ENCODE measurements at places on chromosomes 6 and 20.
A peak's percentile ranks its signal among the peaks of the same experiment; 100 is the strongest.

DNA sequence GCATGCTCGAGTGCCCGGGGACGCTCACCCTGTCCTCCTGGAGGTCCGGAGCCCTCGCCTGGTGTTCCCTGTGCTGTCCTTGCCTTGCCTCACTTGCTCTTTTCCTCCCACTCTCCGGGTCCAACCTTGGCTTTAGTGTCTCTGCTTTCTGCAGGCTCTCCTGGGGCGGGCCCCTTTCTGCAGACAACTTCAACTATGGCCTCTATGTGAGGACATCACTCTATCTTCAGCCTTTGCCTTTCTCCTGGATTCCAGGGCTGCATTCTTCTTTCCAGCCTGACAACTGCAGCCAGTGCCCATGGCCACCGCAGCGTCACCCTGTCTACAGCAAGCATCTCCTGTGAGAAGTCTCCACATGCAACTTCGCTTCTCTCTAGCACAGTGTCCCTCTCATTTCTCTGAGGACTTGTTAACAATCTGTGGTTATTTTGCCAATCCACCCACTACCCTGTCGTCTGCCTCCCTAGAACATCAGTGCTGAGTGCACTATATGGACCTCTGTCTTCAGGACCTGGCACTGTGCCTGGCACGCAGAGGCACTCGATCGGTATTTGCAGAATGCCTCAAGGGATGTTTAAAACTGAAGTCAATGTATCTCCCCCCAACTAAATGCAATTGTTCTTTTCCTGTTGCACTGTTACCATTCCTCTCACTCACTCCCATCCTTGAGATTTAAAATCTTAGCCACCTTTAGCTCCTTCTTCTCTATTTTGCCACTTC, 35.9 kb downstream of the FOXC1 start:
- DNase-seq: no peak

DNA sequence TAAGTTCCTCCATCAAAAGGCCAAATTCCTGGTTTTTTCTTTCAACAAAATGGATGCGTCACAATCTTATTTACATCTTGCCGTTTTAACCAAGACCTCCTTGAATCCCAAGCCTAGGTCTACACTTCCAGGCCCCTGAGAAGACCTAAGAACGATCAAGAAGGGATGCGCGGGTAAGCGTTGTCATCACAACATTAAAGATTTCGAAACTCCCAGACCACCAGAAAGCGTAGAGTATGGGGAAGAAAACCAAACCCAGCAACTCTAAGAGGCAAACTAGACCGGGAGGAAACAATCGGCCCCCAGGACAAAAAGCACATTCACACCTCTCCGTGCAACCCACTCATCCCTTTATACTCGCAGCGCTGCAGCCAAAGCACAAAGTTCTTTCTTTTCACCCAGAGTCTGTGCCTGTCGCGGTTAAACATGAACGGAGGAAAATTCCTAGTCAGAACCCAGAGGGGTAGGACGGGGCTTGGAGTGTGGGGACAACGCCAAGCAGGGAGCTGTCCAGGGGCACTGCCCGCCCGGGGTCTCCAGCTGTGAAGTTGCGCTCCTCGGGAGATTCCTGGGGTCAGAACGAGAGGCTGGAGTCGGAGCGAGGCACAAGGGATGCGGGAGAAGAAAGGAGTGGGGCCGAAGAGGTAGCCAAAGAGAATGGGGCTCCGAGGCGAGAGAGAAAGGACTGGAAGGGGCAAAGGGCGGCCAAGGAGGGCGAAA, 725 bp downstream of the OSER1 start:
- DNase-seq: peak; percentile 23

- DNase-seq: no peak
Observed at GRCh38 chr20:10352934-10353824, 80.8 kb downstream of the MKKS start.

DNA sequence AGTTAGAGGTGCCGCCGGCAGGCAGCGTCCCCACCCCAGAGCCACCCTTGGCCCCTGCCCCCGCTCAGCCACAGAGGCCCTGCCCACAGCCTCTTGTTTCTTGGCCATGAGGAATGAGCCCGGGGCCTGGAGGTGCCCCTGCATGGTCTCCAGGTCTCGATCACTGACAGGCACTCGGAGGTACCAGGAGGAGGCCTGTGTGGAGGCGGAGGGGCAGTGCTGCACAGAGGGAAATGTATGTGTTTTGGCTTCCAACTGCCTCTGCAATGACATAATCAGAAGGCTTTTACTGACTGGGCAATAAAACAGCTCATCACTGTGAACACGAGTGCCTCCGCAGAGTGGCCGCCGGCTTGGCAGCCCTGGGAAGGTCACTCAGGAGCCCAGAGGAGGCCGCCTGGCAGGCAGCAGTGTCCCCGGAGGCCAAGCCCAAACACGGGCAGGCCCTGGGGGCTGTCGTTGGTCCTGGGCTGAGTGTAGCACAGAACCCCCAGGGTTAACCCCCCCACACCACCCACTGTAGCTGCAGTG, 61.1 kb upstream of the GATA5 start:
- DNase-seq: no peak

- no peak for DNase-seq
Observed at GRCh38 chr6:63352069-63352543, 32.3 kb upstream of the LGSN start.

DNA sequence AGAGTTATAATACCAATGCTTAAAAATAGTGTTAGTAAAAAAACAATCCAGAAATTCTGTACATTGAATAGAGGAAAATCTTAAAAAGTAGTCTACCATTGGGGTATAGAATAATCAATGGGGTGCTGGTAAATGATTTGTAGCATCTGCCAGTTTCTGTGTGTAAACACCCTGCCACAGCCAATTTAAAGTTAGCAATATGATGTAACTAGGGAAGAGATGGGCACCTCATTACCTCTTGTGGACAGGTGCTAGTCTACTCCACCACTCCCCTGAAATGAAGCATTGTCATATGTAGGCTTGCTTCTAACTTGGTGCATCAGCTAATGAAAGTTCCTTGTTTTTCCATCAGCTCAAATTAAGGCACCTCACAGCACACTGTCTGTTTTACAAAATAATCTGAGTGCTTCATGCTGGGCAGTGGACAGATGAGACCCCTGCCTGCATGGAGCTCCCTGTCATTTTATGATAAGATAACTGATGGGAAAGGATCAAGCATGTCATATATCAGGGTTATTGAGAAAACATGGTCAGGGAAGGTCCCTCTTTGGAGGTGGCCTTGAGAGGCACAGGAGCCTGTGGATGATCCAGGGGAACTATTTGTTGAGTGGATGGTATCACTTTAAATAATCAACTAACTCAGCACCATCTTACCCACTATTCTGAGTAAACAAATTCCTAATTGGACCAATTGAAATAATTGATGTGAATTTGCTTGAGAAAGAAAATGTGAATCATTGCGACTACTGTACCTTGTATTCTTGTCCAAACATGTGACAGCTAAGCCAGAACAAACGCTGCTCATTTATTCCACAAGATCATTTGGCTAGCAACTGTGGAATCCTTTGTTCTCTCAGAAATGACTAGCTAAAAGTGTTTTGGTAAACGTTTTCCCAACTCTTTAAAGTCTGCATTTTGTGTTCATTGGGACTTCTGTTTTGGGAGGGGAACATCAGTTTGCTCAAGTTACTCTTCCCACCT, 45.9 kb upstream of the CSE1L start:
- DNase-seq: no peak

DNA sequence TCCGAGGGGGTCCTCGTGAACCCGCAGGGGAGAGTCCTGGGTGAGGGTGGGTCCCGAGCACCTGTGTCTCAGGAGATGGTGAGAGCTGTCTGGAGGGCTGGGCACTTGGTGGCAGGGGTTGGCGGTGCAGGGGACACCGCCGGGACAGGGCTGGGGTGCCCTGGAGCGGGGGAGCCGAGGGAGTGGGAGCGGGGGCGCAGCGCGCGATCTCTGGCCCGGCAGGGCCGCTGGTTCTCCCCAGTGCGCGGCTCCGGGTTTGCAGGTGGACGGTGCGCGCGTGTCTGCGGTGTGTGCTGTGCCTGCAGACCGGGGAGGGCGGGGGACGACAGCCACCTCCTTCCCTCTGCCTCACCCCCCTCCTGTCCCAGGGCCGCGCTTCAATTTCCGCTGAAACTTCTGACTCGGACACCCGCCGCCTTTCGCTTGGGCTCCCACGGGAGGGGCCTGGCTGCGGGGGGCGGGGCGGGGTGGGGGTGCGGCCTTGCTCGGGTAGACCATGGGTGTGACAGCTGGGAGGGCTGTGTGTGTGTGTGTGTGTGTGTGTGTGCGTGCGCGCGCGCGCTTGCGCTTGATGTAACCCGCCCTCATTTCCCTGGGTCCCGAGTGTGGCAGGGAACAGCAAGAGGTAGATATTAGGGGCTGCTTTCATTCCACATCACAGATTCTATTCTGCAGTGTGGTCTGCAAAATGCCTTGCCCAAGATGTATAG, 1.2 kb downstream of the TRIB3 start:
- DNase-seq: peak; percentile 73

GRCh38 chr6:142820338-142821051, 124.5 kb downstream of the HIVEP2 start:
- DNase-seq: no peak

GRCh38 chr20:50980071-50980681, 21.6 kb downstream of the MOCS3 start:
- no peak for DNase-seq

GRCh38 chr6:144639654-144640053, 354.5 kb downstream of the UTRN start:
- DNase-seq: no peak

DNA sequence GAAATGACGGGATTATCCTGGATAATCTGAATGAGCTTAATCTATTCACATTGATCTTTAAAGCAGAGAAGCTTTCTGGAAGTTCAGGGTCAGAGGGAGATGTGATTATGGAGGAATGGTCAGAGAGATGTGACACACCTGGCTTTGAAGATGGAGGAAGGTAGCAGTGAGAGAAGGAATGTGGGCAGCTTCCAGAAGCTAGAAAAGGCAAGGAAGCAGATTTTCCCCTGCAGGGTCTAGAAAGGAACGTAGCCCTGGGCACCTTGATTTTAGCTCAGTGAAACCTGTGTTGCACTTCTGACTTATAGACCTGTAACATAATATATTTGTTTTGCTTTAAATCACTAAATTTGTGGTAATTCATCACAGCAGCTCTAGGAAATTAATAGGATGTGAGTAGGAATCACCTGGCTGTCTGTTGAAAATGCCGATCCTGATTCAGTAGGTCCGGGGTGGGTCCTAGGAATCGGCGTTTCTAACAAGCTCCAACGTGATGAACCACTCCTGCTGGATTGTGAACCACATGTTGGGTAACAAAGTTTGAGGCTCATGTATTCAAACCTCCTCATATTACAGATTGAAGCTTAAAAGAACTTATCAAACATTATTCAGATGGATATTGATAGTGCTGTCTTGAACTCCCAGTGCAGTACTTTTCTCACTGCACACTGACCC, 157.0 kb downstream of the GJA1 start:
- no peak for DNase-seq

GRCh38 chr20:35173576-35174192, 1.8 kb downstream of the PROCR start:
- DNase-seq: no peak

GRCh38 chr6:37551867-37552266, 52.2 kb upstream of the CCDC167 start:
- no peak for DNase-seq

DNA sequence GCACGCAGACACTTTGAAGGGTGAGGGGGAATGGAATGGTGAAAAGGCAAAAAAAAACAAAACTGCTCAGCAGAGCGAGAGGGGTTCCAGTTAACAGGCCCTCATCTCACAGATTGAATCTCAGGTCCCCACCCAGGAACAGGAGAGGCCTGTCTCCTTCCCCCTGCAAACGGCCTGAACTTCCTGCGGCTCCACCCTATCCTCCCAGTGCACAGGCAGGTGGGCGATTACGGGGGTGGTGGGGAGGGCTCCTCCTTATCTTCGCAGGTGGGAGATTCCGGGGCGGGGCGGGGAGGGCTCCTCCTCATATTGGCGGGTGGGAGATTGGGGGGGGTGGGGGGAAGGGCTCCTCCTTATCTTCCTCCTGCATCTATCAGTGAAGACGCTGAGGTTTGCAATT, 129.0 kb downstream of the SOX4 start:
- no peak for DNase-seq

DNA sequence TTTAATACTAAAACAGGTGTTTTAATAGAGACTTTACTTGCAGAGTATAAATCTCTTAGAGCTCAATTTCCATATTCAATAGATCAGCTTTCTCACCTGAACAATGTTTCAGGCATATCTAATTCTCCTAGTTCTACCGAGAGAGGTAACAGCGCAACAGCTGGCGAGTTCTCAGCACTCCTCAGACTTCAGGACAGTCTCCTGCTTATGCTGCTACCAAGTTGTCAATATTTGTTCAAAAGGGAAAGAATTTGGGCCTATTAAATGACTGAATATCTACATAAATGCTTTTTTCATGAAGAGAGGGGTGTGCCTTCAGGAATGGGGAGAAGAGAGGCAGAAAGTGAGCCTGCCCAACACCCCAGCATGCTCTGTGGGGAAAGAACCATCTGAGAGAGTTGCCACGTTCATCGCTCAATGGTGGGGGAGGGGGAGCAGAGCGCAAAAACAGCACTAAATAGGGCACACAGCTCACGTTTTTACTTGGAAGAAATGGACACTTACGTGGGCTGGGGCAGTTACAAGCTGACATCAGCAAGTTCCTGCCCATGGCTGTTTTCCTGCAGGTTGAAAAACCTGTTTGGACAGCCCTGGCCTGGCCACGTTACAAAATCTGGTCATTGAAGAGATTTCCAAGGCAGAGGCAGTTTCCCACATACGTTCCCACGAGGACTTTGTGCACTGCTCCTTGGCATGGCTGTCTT, 38.0 kb downstream of the EZR start:
- DNase-seq: peak; percentile 93

- no peak for DNase-seq
Observed at GRCh38 chr20:57555457-57556184, 5.3 kb upstream of the PCK1 start.

GRCh38 chr6:36131511-36132245, 1.4 kb downstream of the MAPK13 start:
- peak; percentile 88 for DNase-seq

DNA sequence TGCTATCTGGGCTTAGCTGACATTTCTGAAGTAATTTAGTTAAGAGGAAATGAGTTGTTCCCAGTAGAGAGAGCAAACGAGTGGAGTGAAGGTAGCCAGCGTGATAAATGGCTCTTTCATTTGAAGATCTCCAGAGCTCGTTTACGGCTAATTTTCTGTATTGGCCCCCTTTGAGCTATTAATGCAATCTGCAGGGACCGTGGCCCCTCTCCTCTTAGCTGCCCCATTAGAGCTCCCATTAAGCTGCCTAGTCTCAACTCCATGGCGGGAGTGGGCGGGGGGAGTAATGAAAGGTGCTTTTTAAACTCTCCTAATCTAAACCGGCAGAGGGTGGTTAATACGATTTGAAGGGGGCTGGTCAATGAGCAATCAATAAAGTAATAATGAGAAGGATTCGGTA, 12.5 kb downstream of the TFAP2B start:
- DNase-seq: no peak

- DNase-seq: no peak
Observed at GRCh38 chr6:152572338-152573088, 64.6 kb downstream of the SYNE1 start.

DNA sequence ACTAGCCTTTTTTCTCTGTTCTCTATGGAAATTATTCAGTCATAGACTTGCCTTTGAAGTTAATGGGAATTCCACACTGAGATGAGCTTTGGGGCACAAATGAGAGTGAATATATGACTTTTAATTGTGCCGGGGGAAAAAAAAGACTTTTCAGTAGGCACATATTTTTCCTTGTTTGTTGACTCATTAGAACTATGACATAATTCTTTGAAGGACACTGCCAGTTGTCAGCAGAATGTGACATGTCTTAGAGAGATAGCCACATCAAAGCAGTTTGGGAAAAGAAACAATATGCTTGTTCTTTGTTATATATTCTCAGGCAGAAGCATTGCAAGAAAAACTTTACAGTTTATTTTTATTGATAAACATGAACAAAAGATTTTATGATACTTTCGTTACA, 138.3 kb downstream of the COL9A1 start:
- no peak for DNase-seq
